ENCODE measurements at places on chromosomes 1 and 21. TPM values are rescaled to one million over a fixed set of nuclear protein-coding genes. Genes with fewer than 3 reads are reported as not detected.
A peak's percentile ranks its signal among the peaks of the same experiment; 100 is the strongest.

- no peak for DNase-seq
- no peak overlapping the region for H3K4me3 ChIP-seq
- peaks cover 2% of the 10 kb centered on the region for H3K27me3 ChIP-seq
- H3K36me3 ChIP-seq = no peaks in the 10 kb centered on the region
- H3K4me1 ChIP-seq = no peaks in the 10 kb centered on the region
These were observed 70.5 kb upstream of the NGF start for GRCh38 chr1:115408533-115408932.

GRCh38 chr1:97781762-97782337 is 139.0 kb downstream of the DPYD start:
- H3K4me1 ChIP-seq = peaks cover 7% of the 10 kb centered on the region
- no peaks in the 10 kb centered on the region for H3K36me3 ChIP-seq
- H3K27me3 ChIP-seq = no peaks in the 10 kb centered on the region
- H3K27ac ChIP-seq = no peak overlapping the region
- no peak overlapping the region for H3K4me3 ChIP-seq

- no peak overlapping the region for H3K27ac ChIP-seq
- H3K36me3 ChIP-seq = no peaks in the 10 kb centered on the region
- H3K27me3 ChIP-seq = peaks cover 45% of the 10 kb centered on the region
- H3K4me3 ChIP-seq = no peak overlapping the region
- peaks cover 16% of the 10 kb centered on the region for H3K4me1 ChIP-seq
These were observed 1.8 kb upstream of the FCRL6 start for GRCh38 chr1:159800177-159800930.

DNA sequence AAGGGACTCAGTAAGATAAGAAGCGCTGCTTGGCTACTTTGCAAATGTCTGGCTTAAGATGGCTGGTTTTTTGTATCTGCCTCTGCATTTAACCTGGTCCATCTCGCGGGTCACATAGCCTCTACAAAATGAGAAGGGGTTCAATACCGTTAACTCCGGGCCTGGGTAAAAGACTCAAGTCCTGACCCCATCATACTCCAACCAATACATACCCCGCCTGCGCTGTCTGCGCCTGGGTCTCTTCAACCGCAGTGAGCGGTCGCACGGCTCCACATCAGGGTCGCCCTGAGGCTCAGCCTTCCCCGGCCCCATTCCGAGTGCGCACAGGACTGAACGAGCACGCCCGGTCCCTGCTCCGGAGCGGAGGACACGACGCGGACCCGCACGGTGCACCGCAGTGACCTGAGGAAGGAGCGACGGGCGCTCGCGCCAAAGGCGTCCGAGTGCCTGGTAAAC is 558 bp upstream of the PGD start:
- no peak for DNase-seq
- peaks cover 39% of the 10 kb centered on the region for H3K4me1 ChIP-seq
- peaks cover 20% of the 10 kb centered on the region for H3K36me3 ChIP-seq

DNA sequence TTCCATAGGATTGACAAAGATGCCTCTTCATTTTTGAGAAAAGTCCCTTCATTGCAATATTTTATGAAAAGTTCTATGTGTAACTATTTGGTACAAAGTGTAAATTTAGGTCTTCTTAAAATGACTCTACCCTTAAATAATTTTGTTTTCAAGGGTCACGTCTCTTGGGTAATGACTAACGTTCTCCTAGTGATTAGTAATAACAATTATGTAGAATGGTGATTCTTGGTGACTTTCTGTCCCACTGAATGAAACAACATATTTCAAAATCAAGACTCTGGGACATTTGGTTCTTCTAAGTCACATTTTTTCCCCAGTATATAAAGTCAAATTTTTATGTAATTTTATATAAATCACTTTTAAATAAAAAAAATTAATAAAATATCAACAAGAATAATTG is 277.5 kb upstream of the ADAMTS5 start:
- no peaks in the 10 kb centered on the region for H3K36me3 ChIP-seq
- no peak overlapping the region for H3K4me3 ChIP-seq
- H3K27ac ChIP-seq = no peak overlapping the region

- DNase-seq = no peak
- H3K36me3 ChIP-seq = peaks cover 23% of the 10 kb centered on the region
- no peaks in the 10 kb centered on the region for H3K27me3 ChIP-seq
- H3K27ac ChIP-seq = peak overlapping the region; percentile 40
These were observed 179.4 kb upstream of the EDN2 start for GRCh38 chr1:41663671-41664400.

GRCh38 chr1:98849969-98850636 is 154.6 kb downstream of the PLPPR5 start:
- H3K4me1 ChIP-seq = no peaks in the 10 kb centered on the region
- no peaks in the 10 kb centered on the region for H3K27me3 ChIP-seq
- no peak overlapping the region for H3K27ac ChIP-seq
- DNase-seq = no peak
- H3K4me3 ChIP-seq = no peak overlapping the region

GRCh38 chr1:232985882-232986526 is 35.6 kb downstream of the NTPCR start:
- no peak for DNase-seq
- H3K36me3 ChIP-seq = peaks cover 2% of the 10 kb centered on the region
- H3K27me3 ChIP-seq = no peaks in the 10 kb centered on the region
- H3K4me1 ChIP-seq = no peaks in the 10 kb centered on the region

DNA sequence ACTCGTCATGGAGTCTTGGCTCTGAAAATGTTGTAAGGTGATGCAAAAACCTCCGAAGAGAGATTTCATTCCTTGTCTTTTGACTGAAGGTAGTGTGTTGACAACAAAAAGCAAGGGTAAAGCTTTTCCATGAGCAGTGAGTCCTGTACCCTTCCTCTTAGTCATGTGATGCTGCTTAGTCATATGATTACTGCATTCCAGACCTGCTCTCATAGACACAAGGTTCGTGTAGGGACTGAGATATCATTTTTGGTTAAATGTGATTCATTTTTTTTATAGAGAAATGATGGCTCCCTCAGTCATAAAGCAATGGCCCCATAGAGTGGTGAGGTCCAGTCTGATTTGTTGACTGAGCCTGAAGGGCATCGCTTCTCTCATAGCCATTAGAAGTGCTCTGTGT is 9.2 kb downstream of the KCNJ6 start:
- no peak overlapping the region for H3K27ac ChIP-seq
- H3K36me3 ChIP-seq = no peaks in the 10 kb centered on the region
- no peak overlapping the region for H3K4me3 ChIP-seq
- DNase-seq = no peak
- peaks cover 2% of the 10 kb centered on the region for H3K27me3 ChIP-seq

DNA sequence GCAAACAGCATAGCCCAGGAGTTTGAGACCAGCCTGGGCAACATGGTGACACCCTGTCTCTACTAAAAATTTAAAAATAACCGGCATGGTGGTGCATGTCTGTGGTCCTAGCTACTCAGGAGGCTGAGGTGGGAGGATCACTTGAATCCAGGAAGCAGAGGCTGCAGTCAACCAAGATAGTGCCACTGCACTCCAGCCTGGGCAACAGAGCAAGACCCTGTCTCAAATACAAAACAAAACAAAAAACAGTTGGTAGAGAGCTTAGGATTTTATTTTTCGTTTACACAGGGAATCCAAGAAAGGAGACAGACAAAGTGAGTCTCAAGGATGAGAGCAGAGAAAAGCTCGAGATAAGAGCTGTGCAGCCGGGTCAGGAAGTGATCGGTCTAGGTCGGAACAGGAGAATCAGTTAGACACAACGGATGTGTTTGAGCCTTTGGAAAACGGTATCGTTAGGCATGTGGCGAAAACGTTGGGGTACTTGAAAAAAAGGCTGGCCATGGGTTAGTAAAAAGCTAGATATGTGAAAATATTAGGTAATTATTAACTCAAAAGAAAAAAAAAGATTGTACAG is 1.7 kb upstream of the MIB2 start:
- no peaks in the 10 kb centered on the region for H3K27me3 ChIP-seq
- H3K36me3 ChIP-seq = peaks cover 6% of the 10 kb centered on the region

DNA sequence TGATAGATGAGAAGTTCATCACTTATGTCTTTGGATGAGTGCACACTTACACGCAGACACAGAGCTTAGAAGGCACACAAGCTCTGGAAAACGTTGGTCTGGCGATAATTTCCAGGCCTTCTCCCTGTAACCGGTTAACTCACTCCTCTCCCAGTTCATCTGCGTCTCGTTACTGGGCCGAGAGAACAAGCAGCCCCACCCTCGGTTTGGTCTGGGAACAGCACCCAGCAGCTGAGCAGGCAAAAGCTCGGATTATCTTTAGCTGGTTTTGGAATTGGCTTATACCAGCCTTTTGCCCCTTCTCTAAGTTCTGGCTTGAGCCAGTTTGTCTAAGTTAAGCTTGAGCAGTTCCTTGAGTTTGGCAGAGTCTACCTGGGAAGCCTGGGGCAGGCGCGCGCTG is 27.3 kb upstream of the COL6A1 start:
- H3K27ac ChIP-seq = no peak overlapping the region
- DNase-seq = no peak
- no peaks in the 10 kb centered on the region for H3K36me3 ChIP-seq
- peaks cover 22% of the 10 kb centered on the region for H3K27me3 ChIP-seq

Gene SPRR2G
- not detected for total RNA-seq

- H3K27me3 ChIP-seq = no peaks in the 10 kb centered on the region
- no peak for DNase-seq
- no peaks in the 10 kb centered on the region for H3K36me3 ChIP-seq
- no peak overlapping the region for H3K27ac ChIP-seq
- H3K4me1 ChIP-seq = no peaks in the 10 kb centered on the region
These were observed 596.6 kb downstream of the PTPRU start for GRCh38 chr1:29832936-29833335.

Gene COL11A1
- total RNA-seq = not detected

DNA sequence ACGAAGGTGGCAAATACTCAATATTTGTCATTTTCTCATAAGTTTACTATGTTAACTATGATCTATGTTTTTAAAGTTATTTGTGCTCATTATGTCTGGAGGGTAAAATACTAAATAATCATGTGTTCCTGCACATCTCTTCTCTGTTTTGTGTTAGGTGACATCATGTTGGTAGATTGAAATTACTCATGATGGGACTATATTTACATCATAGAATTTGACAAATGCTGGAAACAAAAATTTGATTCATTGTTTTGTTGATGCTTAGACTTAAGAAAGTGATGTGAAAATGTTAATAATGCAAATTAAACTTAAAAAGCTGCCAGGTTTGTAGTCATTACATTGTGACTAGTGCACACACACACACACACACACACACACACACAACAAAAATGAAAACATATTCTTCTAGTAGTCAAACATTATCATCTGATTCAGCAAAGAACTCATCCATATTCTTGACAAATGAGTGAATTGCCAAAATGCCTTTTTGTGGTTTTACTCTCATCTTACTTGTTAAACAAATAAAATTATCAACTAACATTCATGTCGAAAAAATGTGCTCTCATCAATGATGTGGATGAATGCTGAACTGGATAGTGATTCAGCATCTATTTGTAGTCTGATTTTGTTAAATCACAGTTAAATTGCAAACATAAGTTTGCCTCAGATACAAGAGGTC is 870.7 kb downstream of the BRINP3 start:
- H3K4me1 ChIP-seq = no peaks in the 10 kb centered on the region
- no peaks in the 10 kb centered on the region for H3K36me3 ChIP-seq
- H3K4me3 ChIP-seq = no peak overlapping the region
- no peaks in the 10 kb centered on the region for H3K27me3 ChIP-seq

DNA sequence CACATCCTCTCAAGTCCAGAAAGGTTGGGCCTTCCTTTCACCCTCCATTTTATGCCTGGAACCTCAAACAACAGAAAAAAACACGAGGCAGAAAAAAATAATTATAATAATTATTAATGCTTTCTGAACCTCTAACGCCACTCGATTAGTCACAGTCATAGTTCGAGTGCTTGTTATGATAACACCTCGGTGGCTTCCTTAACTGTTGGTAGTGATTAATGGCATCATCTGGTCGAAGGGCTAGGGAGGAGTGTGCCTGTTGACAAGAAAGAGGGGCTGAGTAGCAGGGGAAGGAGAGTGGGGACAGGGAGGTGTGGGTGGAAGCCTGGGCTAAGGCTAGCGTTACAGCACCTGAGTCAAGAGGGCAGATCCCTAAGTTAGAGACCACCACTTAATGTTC is 21.3 kb upstream of the IL10 start:
- peaks cover 3% of the 10 kb centered on the region for H3K36me3 ChIP-seq
- H3K27me3 ChIP-seq = peaks cover 37% of the 10 kb centered on the region
- no peak overlapping the region for H3K4me3 ChIP-seq

DNA sequence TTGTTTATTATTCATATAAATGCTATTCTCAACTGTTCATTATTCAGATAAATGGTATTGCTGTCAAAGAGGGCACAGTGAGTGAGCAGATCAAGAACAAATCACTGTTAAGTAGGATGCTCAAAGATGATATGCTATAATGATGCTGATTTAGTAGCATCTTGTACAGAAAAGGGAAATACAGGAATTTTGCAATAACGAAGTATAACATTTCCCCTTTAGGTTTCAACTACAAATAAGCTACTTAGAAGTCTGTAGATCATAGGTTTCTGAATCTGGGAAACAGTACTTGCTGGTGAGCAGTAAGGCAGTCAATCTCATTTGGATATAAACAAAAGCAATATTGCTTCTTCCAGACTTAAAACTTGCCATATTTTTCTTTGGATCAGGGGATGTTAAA is 27.3 kb upstream of the RCOR3 start:
- H3K4me1 ChIP-seq = peaks cover 20% of the 10 kb centered on the region
- H3K36me3 ChIP-seq = no peaks in the 10 kb centered on the region
- no peak overlapping the region for H3K27ac ChIP-seq
- no peak overlapping the region for H3K4me3 ChIP-seq
- DNase-seq = no peak

Measured in activated CD4-positive, alpha-beta memory T cell treated with anti-CD3 and anti-CD28 coated beads, Interleukin-2, amount 10 ng/mL, durations not matched to agents 7 days and 5 days (primary cell).